ENCODE measurements at places on chromosomes 4 and X.

- peak; percentile 71 for DNase-seq
Measured at GRCh38 chrX:132958091-132958703, at the start of gene HS6ST2. Gene HS6ST2 (minus strand): TSS chrX:132958629.

DNA sequence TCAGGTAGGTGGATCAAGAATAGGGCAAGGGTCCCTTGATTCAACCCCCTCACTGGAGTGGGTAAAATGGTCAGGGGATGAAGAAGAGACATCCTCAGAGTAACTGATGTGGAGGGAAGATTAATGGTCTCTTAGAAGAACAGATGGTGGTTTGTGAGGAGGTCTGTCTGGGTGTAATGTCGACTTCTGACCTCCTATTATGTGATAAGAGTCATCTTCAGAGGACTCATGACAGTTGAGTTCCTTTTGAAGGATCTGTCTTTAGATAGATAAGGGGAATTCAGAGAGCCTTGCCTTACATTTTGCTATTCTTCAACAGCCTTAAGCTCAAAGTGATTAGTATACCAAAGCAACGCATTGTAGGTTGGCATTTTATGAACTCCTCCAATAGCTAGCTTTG lies 27.1 kb upstream of the MAGEA8 start:
- DNase-seq: no peak

GRCh38 chr4:31294655-31295480 lies 574.7 kb downstream of the PCDH7 start:
- no peak for DNase-seq

DNA sequence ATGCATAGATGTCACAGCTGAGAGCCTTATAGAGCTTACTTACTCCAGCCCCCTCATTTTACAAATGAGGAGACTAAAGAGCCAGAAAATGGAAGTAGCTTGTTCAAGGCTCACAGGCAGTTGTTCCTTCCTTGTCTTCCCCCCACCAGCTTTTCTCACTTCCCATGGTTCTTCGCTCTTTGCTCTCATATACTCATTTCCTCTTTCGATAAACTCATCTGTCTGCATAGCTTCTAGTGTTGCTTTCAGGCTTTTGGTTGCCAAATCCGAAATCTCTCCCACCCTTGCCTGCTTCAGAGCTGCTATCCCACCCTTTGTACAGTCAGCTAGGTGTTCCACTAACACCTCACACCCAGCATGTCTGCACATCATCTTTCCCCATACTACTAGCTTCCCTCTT lies 25.0 kb upstream of the GJB1 start:
- no peak for DNase-seq

GRCh38 chrX:120739300-120739699 lies 109.4 kb upstream of the C1GALT1C1 start:
- DNase-seq: no peak

DNA sequence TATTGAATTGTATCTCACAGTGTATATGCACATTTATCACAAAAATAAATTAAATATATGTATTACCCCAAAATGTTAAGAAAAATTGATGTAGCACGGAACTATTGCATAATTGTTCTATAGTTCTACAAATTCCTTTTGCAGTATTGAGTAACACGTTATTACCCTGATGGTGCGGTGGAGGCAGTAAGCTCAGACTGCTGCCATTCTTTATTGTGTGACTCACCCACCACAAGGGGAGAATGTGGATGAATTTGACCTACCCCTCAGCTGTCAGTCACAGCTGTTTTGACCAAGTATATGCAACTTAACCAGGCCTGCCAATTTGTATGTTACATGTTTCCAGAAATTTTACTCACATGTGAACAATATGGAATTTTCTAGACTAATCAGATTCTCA lies 506.6 kb downstream of the SH3BGRL start:
- DNase-seq: no peak

GRCh38 chr4:185210102-185210981 lies 944 bp downstream of the SNX25 start:
- peak; percentile 85 for DNase-seq

GRCh38 chr4:140581078-140581477 lies 12.3 kb upstream of the UCP1 start:
- DNase-seq: no peak
